ENCODE measurements at places on chromosomes 13 and 19. TPM values are rescaled to one million over a fixed set of nuclear protein-coding genes. Genes with fewer than 3 reads are reported as not detected.

DNA sequence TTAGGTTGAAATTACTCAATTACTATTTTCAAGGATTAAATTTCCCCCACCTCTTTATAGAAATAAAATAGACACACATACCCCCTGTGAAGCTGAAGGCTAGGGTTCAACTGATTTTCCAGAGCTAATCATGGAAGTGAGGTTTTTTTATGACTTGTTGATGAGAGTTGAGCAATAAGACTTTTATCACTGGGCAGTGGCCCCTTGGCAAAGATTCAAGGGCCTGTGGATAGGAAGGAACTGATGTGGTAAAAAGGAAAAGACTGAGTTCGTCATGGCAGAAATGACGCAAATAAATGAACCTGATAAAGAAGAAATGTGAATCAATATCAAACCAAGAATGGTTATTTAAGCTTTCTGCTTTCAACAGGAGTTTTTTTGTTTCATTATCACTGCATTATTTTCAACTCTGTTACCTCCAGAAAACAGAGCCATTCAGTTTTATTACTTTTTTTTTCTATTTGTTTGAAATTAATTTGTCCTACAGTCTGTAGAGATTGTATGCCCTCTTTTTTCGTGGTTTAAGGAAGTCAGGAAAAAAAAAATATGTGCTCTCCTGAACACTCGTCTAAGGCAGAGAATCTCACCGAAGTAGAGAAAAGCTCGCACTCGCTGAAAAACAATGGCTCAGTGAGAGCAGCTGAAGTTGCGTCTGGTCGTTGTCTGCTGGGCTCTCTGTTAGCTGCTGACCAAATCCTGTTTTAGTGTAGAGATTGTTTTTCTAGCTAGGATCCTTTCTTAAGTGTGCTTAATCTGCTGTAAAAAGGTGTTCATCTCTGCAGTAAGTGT is 38.9 kb downstream of the STOML3 start:
- H3K4me1 ChIP-seq: peaks cover 7% of the 10 kb centered on the region
- no peaks in the 10 kb centered on the region for H3K27me3 ChIP-seq
- no peak overlapping the region for H3K4me3 ChIP-seq
- DNase-seq: no peak
- H3K36me3 ChIP-seq: no peaks in the 10 kb centered on the region

- peaks cover 28% of the 10 kb centered on the region for H3K36me3 ChIP-seq
- DNase-seq: no peak
- no peaks in the 10 kb centered on the region for H3K27me3 ChIP-seq
- no peak overlapping the region for H3K4me3 ChIP-seq
- H3K27ac ChIP-seq: no peak overlapping the region
- peaks cover 2% of the 10 kb centered on the region for H3K4me1 ChIP-seq
These were observed 7.9 kb upstream of the ZNF606 start for GRCh38 chr19:58010507-58010906.

- H3K27ac ChIP-seq: no peak overlapping the region
- no peak for DNase-seq
- no peaks in the 10 kb centered on the region for H3K27me3 ChIP-seq
- H3K36me3 ChIP-seq: peaks cover 31% of the 10 kb centered on the region
These were observed 14.4 kb upstream of the MYDGF start for GRCh38 chr19:4684312-4685095.

DNA sequence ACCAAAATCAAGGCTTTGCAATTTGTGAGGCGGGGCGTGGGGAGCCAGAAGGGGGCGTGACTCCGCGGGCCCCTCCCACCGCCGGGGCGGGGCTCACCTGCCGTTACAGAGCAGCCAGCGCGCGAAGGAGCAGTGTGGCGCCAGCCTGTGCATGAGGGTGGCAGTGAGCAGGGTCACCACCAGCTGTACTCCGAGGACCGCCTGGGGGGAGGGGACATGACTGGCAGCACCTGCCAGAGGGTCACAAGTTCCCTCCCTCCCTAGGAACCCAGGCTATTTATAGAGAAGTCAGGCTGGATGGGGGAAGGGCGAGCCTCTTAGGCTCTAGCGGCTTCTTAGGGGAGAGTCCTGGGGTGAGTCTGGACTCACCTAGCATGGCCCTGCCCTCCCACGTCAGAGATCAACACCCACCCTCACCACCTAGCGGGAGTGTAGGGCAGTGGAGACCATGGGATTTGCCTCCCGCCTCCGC is 3.6 kb downstream of the TMEM161A start:
- H3K27ac ChIP-seq: no peak overlapping the region
- no peak overlapping the region for H3K4me3 ChIP-seq
- peaks cover 14% of the 10 kb centered on the region for H3K4me1 ChIP-seq

Gene VAV1
- 68.9 TPM for total RNA-seq

Gene GRWD1
- 77.6 TPM for total RNA-seq

Gene STARD13
- total RNA-seq: 2.0 TPM
